ENCODE measurements at places on chromosomes 1 and 21.

- H3K4me3 ChIP-seq, result no peak overlapping the region
- no peak for DNase-seq
- no peaks in the 10 kb centered on the region for H3K4me1 ChIP-seq
- H3K27ac ChIP-seq, result no peak overlapping the region
Observed at GRCh38 chr1:244313346-244313745, 138.4 kb downstream of the ADSS2 start.

DNA sequence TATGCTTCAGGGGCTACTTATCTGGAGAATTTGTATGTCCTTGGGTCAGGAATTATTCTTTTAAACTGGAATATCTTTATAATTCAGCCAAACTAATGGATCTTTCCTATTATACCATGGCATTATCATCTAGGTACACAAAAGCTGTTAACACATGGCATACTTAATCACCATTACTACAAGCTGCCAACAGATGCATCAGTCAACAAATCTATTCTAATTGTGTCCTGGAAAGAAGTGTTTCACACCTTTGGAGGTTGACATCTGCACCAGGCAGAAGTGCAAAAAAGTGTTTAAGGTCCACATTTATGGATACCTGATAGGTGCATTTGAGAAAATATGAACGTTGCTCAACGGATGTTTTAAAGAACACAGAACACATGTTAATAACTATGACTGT is 470.2 kb upstream of the ADGRL2 start:
- no peak overlapping the region for H3K4me3 ChIP-seq
- no peaks in the 10 kb centered on the region for H3K36me3 ChIP-seq

GRCh38 chr1:248918131-248918530 is 12.1 kb downstream of the PGBD2 start:
- no peak overlapping the region for H3K27ac ChIP-seq
- peaks cover 24% of the 10 kb centered on the region for H3K36me3 ChIP-seq
- H3K4me3 ChIP-seq, result no peak overlapping the region

GRCh38 chr1:225882694-225883615 is 775 bp upstream of the TMEM63A start:
- H3K36me3 ChIP-seq, result peaks cover 8% of the 10 kb centered on the region
- DNase-seq, result no peak
- no peaks in the 10 kb centered on the region for H3K27me3 ChIP-seq
- H3K27ac ChIP-seq, result peak overlapping the region; percentile 93
- peak overlapping the region; percentile 82 for H3K4me3 ChIP-seq

DNA sequence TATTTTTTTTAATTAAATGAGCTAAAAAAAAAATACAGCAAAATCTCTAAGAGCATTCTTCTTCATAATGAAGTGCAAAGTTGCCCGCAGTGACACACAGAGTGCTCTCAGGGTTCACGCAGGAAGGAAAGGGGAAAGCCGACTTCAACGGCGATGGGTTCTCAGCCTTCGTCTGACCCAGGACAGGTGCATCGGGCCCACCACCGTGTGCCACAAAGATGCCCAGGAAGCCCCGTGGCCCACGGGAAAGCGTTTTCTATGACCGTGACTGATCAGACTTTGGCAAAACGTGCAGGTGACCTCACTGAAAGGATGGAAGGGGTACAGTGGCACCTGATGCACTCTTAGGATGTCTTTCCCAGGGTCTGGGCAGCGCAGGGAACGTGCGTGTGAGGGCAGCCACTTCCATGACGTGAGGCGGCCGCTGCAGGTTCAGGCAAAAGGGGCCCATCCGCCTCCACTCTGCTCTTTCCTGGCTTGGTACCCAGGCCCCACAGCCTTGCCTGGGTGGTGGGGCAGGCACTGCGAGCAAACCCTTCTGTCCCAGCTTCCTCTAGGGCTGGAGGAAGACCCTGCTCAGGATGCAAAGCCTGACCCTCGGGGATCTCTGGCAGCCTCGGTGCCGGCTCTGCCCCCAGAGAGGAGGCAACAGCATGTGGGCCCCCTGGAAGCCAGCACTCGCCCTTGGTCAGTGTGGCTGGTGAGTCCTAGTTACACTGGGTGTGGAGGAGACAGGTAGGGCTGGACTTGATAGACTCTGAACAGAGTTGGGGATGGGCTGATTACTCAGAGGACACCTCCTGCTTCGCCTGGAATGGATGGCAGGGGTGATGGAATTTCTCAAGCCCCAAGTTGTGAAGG is 8.3 kb downstream of the LRRC47 start:
- no peak for DNase-seq
- H3K36me3 ChIP-seq, result peaks cover 16% of the 10 kb centered on the region
- H3K4me1 ChIP-seq, result peaks cover 8% of the 10 kb centered on the region
- H3K27me3 ChIP-seq, result no peaks in the 10 kb centered on the region
- H3K27ac ChIP-seq, result no peak overlapping the region

DNA sequence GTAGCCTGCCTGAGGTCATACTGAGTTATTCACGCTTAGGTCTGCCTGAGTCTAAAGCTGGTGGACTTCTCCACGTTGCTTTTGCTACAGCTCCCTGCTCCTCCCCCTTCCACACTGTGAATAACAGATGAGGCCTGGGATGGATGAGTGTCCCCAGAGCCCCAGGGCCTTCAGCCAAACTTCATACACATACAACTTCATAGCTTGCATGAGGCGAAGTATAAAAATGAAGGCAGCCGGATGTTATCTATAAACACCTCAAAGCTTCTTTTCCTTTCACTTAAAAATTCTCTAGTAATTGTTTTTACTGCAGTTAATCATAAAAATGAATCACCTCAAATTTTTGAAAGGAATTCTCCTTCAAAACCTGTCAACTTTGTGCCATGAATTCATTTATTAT is 70.2 kb downstream of the DAB1 start:
- H3K4me3 ChIP-seq, result no peak overlapping the region
- peaks cover 4% of the 10 kb centered on the region for H3K27me3 ChIP-seq
- no peaks in the 10 kb centered on the region for H3K36me3 ChIP-seq
- DNase-seq, result no peak

All from esophagus squamous epithelium (tissue), 5 donors.